ENCODE measurements at places on chromosomes 16 and 17.

DNA sequence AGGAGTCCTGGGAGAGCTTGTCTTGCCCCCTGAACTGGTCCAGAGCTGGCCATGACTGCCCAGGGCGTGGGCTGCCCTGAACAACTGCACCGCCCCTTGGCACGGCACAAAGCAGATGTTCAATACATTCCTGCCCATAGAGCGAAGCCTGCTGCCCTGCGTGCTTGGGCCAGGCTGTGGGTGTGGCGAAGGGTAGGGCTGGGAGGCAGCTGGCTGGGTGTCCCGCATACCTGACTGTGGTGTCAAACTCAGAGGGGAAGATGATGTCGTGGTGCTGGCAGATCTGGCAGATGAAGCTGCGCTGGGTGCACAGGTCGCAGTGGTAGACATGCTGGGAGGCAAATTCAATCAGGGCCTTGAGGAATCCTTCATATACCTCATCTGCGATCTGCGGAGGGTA, 124.2 kb upstream of the SMURF2 start:
- no peak for DNase-seq

GRCh38 chr16:71840052-71840451, 5.7 kb upstream of the ATXN1L start:
- DNase-seq: no peak

DNA sequence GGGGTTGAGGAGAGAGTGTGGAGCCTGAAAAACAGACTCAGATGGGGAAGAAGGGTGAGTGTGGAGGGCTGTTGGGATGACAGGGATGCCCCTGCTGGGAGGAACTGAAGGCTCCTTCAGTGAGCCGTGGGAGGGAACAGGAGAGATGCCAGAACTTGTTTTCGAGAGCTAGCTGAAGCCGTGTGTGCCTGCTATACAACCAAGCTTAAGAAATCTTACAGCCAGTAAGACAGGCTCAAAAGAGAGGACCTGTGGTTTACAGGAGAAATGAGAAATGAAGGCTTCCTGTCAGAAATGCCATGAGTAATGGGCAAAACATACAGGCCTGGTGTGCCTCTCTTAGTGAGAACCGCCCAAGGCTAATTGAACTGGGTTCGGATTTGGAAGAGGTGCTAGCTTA, 99.6 kb downstream of the SPACA3 start:
- DNase-seq: no peak

DNA sequence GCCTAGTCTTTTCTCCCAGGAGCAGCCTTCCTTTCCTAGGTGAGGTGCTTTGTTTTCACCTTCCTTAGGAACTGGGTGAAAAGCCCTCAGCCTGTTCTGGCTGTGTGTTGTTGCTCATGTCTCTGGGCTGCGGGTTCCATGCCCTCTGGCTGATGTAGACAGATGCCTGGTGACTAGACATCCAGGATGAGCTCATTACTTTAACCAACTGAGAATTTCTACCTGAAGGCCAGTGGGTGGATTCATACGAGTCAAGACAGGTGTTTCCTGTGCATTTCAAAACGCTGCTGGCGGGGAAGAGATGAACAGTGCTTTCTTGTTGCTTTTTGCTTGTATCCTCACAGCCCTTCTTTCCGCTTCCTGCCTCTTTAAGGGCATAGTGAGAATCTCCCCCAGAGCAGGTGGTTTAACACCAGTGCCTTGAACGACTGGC, 22.3 kb downstream of the SAP30BP start:
- DNase-seq: peak; percentile 49

- no peak for DNase-seq
Measured at GRCh38 chr17:31357091-31357490, 34.4 kb upstream of the RAB11FIP4 start.

DNA sequence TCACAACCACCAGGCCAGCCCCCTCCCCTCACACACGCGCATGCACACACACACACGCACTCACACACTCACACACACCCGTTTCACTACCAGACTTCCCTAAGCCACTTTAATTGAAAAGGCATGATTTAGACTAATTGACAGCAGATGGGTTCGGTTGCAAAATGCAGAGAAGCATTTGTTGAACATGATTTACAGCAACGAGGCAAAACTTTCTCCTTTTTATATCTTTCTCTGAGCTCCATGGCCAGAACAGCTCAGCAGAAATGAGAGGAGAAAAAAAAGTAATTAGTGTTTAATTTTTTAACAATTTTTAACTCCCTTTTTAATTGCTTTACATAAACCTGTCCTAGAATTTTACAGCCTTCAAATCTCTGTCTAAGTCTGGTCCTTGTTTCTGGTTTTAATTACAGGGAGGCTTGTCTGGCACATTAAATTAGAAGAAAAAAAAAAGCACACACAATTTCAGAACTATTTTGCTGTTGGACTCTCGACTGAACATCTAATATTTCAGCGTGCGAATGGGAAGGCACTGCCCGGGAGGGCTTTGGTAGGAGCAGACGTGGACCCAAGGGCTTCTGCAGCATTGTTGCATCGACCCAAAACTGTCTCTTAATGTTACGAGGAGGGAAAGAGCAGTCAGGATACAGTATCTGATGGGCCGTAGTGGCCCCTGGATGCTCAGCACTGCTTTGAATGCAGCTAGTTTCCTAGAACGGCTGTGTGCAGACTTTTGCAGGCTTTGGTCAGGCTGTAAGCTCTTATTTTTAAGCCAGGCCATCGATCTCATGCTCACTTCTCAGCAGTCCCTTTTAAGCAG, 255.9 kb downstream of the SOX9 start:
- no peak for DNase-seq

- DNase-seq: peak; percentile 68
Measured at GRCh38 chr17:8060274-8060673, 21.4 kb downstream of the ALOX15B start.

- peak; percentile 37 for DNase-seq
Measured at GRCh38 chr16:58425756-58426494, 33.7 kb downstream of the GINS3 start.

DNA sequence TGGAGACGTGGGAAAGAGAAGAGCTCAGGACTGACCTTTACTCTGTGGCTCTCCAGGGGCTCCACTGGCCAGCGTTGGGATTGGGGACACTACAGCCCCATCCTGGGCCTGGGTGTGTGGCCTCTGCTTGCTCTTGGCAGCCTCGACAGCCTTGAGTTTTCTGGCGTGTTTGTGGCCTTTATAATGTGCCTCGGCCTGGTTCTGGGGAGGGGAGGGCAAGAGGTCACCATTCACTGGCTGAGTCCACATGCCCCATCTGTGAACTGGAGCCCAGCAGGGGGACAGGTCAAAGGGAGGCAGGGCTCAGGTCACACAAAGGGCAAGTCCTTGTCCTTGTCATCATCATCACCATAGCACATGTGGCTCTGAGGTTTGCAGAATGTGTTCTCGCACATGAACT, 11.7 kb downstream of the NKIRAS2 start:
- DNase-seq: no peak

DNA sequence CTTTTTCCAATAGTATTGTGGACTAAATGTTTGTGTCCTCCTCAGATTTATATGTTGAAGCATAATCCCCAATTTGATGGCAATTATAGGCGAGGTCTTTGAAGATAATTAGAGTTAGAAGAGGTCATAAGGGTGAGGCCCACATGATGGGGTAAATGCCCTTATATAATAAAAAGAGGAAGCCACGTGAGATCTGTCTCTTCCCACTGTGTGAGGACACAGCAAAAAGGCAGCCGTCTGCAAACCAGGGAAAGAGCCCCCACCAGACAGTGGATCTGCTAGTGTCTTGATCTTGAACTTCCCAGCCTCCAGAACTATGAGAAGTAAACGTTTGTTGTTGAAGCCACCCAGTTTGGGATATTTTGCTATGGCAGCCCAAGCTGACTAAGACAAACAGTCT, 76.0 kb downstream of the LYRM1 start:
- DNase-seq: no peak

GRCh38 chr16:4743226-4743878, 9.0 kb downstream of the DNAAF8 start:
- DNase-seq: no peak

All from GM10248 (cell line).